Body of pancreas (tissue), 4 donors: ENCODE measurements at places on chromosomes 16 and 17.

DNA sequence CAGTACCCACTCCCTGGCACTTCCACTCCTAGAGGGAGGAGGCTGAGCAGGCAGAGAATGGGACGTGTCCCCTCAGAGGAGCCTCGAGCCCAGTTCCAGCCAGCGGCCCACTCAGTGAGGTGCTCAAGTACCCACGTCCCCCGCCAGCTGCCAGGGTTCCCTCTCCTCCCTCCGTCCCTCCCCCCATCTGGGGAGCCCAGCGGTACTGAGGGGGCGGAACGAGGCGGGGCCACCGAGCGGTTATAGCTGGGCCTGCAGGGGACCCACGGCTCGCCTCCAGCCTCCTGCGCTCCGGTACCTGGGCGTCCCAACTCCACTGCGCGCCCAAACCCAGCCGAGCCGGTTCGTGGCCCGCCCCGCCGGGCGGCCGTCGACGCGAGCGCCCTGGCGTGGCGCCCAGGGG lies at the start of gene NPW:
Gene NPW (plus strand): TSS at position 268 of the 403 bp plus-strand sequence.
- H3K4me3 ChIP-seq, result no peak within 1 kb of the TSS
- DNase-seq, result no peak
- peaks cover 32% of the 10 kb centered on the region for H3K4me1 ChIP-seq
- no peak within 1 kb of the TSS for H3K27ac ChIP-seq

GRCh38 chr16:22692034-22692433 lies 121.9 kb upstream of the HS3ST2 start:
- H3K27me3 ChIP-seq, result no peaks in the 10 kb centered on the region
- H3K27ac ChIP-seq, result no peak overlapping the region
- H3K4me1 ChIP-seq, result no peaks in the 10 kb centered on the region
- no peaks in the 10 kb centered on the region for H3K36me3 ChIP-seq
- no peak overlapping the region for H3K4me3 ChIP-seq
- DNase-seq, result no peak

GRCh38 chr17:70011750-70012149 lies 63.3 kb upstream of the KCNJ16 start:
- H3K27ac ChIP-seq, result no peak overlapping the region
- H3K27me3 ChIP-seq, result no peaks in the 10 kb centered on the region
- no peak overlapping the region for H3K4me3 ChIP-seq
- H3K36me3 ChIP-seq, result no peaks in the 10 kb centered on the region
- H3K4me1 ChIP-seq, result no peaks in the 10 kb centered on the region
- no peak for DNase-seq

- H3K36me3 ChIP-seq, result no peaks in the 10 kb centered on the region
- H3K27ac ChIP-seq, result no peak overlapping the region
- no peaks in the 10 kb centered on the region for H3K27me3 ChIP-seq
- peaks cover 30% of the 10 kb centered on the region for H3K4me1 ChIP-seq
- DNase-seq, result no peak
- no peak overlapping the region for H3K4me3 ChIP-seq
Measured at GRCh38 chr16:81003610-81004460, 2.9 kb downstream of the CMC2 start.

GRCh38 chr16:70777973-70778406 lies 23.0 kb downstream of the VAC14 start:
- H3K27ac ChIP-seq, result no peak overlapping the region
- no peaks in the 10 kb centered on the region for H3K27me3 ChIP-seq
- peaks cover 31% of the 10 kb centered on the region for H3K36me3 ChIP-seq
- H3K4me3 ChIP-seq, result no peak overlapping the region
- H3K4me1 ChIP-seq, result no peaks in the 10 kb centered on the region

DNA sequence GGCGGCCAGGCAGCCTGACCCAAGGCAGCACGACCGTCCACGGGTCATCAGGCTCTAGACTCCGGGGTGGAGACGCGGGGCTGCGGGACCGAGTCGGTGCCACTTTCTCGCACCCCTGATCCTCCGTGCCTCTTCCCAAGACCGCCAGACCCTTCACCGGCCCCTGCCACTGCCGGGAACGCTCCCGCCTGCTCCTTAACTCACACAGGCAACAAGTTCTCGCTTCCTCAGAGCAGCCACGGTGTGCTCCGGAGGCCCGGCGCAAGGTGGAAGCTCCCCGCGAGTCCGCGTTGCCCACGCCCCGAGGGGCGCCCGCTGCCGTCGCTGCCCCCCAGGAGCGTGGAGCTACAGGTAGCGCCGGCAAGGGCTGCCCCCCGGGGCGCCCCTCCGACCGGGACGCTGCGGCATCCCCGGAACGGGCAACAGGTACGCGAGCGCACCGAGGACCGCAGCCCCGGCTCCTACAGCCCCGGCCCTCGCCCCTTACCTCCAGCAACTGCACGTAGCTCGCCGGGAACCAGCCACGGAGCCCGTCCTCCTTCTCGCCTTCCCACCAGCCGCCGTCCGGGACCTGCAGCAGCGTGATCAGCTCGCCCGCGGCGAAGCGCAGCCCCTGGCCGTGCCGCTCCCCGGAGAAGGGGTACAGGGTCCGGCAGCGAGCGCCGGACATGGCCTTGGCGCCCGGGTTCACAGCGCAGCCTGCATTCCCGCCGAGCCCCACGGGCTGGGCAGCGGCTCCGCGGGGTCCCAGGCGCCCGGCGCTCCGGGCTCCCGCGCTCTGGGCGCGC lies 491 bp downstream of the GAS7 start:
- H3K4me1 ChIP-seq, result peaks cover 14% of the 10 kb centered on the region
- no peaks in the 10 kb centered on the region for H3K36me3 ChIP-seq
- H3K27ac ChIP-seq, result no peak overlapping the region
- no peak for DNase-seq
- peak overlapping the region; percentile 21 for H3K4me3 ChIP-seq

GRCh38 chr17:76545918-76546555 lies 6.2 kb downstream of the PRCD start:
- H3K27me3 ChIP-seq, result peaks cover 5% of the 10 kb centered on the region
- no peak for DNase-seq
- H3K4me1 ChIP-seq, result peaks cover 61% of the 10 kb centered on the region
- no peak overlapping the region for H3K4me3 ChIP-seq
